ENCODE measurements at places on chromosomes 13 and 19.

- DNase-seq = peak; percentile 50
Observed at GRCh38 chr13:30021611-30022010, 171.2 kb upstream of the UBL3 start.

GRCh38 chr13:75417656-75418055 is 64.3 kb downstream of the TBC1D4 start:
- DNase-seq = peak; percentile 28

GRCh38 chr19:2619076-2619475 is 83.4 kb downstream of the GNG7 start:
- no peak for DNase-seq

GRCh38 chr13:48975856-48976575 is at the start of gene FNDC3A:
Gene FNDC3A (plus strand): TSS chr13:48975912. CDS start chr13:49006191, 30,279 bp downstream.
- DNase-seq = peak; percentile 73

GRCh38 chr19:35056513-35057063 is 15.1 kb downstream of the HPN start:
- DNase-seq = no peak

GRCh38 chr19:44984005-44984404 is 17.3 kb upstream of the RELB start:
- DNase-seq = no peak

- DNase-seq = no peak
Observed at GRCh38 chr13:77872995-77873394, 45.6 kb downstream of the EDNRB start.

DNA sequence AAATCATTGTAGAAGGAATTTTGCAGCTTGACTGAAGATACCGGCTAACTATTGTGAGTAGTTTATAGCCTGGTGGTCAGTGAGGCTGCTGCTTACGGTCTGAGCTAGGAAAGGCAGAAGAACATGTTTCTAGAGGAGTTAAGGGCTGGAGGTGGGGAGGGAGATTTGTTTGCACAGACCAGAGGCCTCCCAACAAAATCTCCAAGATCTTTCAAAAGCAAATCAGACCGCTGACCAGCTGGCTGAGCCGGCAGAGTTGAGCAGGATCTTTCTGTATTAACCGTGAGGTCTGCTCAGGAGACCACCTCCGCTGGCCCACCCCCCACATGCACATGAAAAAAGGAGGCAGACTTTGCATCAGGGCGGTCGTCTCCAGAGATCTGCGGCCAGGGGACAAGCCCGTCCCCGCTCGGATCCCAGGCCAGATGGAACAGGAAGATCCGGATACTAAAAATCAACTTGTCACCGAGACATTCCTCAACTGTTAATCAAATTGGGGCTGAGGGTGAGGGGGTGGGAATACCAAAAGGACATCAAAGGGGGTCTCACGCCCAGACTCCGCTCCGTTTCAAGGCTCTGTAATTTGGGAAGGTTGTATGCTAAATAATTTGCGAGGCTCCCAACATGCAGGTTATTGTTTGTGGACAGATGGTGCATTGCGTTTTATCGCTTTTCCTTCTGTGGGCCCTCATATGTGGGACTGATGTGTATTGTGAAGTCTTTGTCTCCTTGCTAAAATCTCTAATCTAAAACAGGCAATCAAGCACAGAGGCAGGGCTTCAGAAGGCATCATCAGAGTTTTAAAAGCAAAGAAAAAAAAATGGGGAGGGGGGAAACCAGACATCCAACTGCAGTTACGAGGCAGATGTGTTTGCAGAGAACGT is 319.0 kb downstream of the ZNF536 start:
- DNase-seq = no peak

DNA sequence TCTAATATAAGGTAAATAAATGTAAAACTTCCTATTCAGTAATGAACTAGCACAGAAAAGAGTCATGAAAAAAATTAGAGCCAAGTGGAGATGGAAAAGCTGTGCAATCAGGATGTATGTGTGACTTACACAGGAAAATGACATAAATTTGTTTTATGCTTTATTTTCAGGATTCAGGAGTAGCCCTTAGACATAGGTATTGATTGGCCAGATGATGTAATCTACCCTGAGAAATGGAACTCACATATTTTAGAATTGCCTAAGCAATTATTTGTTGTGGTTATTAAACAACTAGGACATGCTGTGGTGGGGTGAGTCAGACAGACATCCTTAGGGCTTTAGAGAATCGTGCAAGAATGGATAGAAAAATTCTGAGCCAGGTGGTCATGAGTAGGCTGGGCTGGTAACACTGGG is 110.6 kb downstream of the PCDH9 start:
- DNase-seq = peak; percentile 93

DNA sequence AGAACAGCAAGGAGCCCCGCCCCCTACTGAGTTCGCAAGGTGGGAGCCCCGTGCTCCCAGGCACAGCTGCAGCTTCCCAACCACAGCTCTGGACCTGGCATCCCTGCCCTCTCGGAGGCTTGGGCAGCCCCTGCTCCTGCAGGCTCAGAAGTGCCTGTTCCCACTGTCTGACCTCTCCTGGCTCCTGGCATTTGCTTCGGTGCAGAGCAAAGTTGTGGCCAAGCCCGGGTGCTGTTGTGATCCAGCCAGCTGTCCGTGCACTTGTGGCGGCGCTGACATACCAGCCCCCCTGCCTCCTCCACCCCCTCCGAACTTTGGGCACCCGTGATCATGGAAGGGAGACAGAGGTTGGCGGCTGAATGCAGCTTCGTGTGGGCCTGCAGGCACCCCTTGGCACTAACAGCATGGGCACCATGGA is 1386.8 kb downstream of the PCDH9 start:
- DNase-seq = no peak

- DNase-seq = no peak
Observed at GRCh38 chr19:12784871-12785430, 6.3 kb upstream of the JUNB start.

GRCh38 chr19:38850976-38851621 is 1.3 kb upstream of the HNRNPL start:
- no peak for DNase-seq

DNA sequence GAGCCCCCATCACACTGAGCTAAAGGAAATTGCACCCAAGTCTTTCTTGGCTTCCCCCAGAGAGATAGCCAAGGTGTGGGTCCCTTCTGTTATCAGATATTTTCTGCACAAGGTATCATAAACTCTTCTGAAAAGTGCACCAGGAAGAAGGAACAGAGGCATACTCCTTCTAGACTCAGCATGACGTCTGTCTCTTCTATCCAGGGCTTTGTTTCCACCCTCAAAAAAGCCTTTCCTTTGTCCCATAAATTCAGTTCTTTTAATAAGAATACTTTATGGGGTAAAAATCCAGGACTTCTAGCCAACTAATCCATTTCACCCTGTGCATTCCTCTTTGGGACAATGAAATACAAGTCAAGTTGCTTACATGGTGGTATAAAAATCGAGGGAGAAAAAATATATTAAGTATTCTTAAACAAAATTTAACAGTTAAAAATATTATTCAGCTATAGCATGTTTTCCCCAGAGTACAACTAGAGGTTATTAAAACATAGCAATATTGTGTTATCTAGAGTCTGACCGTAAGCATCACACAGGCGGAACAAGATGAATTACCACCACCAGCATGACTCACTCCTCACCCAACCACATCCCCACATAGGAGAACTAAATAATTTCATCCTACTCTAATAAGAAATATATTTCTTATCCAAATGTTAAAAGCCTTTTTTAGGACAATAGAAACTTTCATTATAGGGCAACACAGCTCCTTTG is 79.9 kb upstream of the GPC6 start:
- DNase-seq = peak; percentile 86

- DNase-seq = no peak
Observed at GRCh38 chr19:20233105-20233504, 66.1 kb downstream of the ZNF486 start.

GRCh38 chr19:41328157-41328841 is 18.3 kb downstream of the CCDC97 start:
- DNase-seq = no peak

DNA sequence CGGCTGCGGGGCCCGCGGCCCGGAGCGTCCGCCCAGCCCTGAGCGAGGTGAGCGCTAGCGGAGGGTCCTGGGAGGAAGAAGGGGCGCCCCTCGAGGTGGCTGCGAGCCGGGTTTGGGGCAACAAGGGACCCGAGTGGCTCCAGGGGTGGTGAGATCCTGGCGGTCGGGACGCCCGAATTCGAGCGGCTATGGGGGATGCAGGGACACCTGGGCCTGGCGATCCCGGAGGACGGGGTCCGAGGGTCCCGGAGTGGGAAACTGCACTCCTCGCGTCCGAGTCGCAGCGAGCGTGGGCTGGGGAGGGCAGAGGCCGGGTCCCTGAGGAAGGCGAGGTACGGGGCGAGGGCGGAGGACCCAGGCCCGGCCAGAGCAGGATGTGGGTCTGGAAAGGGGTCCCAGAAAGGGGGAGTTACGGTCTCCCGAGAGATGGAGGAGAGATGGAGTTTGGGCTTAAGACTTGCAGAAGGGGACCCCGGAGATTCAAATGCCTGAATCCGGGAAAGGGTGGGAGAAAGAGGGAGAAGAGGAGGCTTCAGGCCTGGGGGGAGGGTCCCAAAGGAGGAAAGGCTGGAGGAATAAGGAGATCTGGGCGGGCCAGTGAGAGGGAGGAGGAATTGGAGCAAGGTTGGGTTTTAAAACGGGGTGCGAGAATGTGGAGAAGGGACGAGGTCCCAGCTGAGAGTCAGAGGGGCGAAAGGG is 542 bp downstream of the CACNG7 start:
- no peak for DNase-seq

- no peak for DNase-seq
Observed at GRCh38 chr13:26037302-26037701, 14.5 kb downstream of the SHISA2 start.

DNA sequence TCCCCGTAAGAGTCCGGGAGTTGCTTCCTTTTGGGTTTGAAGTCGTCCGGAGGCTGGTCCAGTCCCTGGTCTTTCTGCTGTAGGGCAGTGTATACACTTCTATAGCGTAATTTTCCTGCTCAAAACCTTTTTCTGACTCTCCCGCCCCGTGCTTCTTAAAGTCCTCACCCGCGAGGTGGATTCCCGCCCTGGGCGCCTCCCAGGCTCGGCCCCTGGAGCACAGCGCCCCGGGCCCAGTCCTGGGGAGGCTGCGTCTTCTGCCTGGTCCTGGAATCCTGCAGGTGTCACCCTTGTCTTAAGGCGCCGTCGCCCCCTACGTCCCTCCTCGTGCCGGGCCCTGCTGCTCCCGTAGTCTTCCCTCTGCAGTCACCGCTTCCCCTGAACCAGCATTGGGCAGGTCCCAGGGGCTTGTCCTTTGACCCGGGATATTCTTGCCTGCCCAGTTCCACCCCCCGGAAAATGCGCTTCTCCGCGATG is 34.4 kb upstream of the ZNF808 start:
- no peak for DNase-seq

DNA sequence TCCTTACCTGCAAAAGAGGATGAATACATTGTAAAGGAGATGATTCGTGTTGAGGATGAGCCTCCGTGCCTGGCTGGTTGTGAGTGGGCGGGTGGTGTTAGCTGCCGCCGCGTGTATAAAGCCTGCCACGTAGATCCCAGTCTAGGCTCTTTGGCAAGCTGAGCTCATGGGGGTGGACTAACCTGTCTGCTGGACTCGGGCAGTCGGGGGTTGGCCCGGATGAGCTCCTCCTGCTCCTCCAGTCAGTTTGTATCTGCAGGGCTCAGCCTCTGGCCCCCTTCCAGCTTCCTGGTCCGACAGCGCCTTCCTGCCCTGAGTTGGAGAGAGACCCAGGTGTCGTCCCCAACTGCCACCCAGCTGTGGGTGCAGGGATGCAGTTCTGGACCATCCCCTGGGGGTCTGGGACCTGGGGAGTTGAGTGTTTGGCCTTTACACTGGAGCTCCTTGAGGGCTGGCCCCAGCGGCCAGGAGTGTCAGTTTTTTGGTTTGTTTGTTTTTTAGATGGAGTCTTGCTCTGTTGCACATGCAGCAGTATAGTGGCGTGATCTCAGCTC is 20.9 kb downstream of the TECR start:
- peak; percentile 35 for DNase-seq

DNA sequence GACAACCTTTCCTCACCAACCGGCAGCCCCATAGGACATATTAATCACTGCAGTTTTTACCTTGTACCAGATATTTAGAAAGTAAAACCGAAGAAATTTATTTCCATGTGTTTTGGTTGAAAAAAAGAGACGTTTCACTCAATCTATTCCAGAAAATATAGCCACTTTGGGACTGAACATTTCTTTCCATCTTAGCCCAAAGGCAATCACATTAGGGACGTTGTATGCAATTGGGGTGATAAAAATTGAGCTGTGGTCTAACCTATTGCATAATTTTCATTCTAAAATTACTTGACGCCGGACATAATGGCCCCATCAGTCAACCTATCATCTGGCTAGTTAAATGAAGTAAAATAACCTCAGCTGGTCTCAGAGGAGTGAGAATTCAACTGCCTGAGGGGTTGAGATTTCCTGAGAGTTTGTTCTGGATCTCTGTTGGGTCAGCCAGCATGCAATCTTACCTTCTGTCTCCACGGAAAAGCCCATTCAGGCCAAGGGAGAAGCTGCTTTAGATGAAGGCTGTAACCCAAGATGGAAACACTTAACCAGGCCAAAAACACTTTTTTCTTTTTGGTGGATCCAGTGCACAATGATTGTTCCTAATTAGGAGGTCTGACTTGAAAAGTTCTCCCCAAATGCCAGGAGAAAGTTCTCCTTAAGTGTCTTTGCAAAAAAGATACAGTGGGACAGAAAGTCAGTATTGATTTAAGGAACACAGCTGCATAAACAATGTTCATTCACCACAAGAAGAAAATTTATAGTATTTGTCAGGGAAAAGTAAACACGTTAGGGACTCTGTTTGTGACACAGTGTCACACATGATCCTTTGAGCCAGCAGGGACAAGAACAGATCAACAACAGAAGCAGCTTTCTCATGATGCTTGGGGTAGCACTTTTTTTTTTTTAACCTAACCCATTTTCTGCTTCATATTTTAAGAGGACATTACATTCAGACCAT is 34.1 kb downstream of the DLEU7 start:
- DNase-seq = no peak

GRCh38 chr13:40615619-40616018 is 50.8 kb downstream of the FOXO1 start:
- no peak for DNase-seq

GRCh38 chr19:56253737-56254136 is 18.8 kb upstream of the EDDM13 start:
- DNase-seq = peak; percentile 72

GRCh38 chr19:31715249-31715945 is 366.2 kb upstream of the TSHZ3 start:
- DNase-seq = peak; percentile 11

- DNase-seq = no peak
Observed at GRCh38 chr19:37981785-37982475, 74.9 kb downstream of the SIPA1L3 start.

- no peak for DNase-seq
Observed at GRCh38 chr13:99724633-99725517, 223.6 kb downstream of the TM9SF2 start.
